ENCODE measurements at places on chromosomes 1 and 21.

- no peak for DNase-seq
Observed at GRCh38 chr1:61051443-61051718, 31.0 kb upstream of the NFIA start.

- no peak for DNase-seq
Observed at GRCh38 chr1:176379626-176380339, 83.2 kb upstream of the PAPPA2 start.

GRCh38 chr1:180092931-180093650 is 61.6 kb upstream of the QSOX1 start:
- no peak for DNase-seq

DNA sequence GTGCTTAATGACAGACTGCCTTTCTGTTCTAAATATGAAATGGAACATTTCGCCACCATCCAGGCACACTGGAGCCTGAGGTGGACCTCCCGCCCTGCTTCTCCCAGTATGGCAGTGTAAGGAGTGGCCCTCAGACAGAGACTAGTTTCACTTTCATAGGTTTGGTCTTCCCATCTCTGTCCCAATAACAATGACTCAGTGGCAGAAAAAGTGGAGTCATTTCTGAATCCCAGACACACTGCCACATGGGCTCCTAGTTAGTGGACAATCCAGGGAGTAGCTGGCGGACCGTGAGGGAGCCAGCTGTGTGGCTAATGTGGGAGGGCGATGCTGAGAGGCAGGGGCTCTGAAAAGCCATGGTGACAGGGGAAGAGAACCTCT is 95.6 kb upstream of the TSPAN2 start:
- DNase-seq = no peak

DNA sequence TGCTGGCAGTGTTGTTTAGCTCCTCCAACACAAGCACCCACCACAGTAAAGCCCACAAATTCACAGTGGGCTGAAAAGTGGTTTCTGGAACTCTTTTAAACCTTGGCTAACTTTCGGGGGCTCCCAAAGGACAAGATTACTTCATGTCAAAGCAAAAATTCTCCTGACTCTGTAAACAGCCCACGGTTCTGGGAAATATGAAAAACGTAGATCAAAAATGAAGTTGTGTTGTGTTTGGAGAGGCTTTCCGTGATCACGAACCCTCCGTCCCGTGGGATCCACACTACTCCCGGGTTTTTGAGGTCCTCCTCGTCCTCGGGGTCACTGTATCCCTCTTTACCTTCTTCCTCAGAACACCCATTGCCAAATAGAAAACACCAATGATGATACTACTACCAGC is 159.0 kb upstream of the RUNX1 start:
- no peak for DNase-seq

GRCh38 chr1:72322910-72323309 is 40.6 kb upstream of the NEGR1 start:
- DNase-seq = no peak

DNA sequence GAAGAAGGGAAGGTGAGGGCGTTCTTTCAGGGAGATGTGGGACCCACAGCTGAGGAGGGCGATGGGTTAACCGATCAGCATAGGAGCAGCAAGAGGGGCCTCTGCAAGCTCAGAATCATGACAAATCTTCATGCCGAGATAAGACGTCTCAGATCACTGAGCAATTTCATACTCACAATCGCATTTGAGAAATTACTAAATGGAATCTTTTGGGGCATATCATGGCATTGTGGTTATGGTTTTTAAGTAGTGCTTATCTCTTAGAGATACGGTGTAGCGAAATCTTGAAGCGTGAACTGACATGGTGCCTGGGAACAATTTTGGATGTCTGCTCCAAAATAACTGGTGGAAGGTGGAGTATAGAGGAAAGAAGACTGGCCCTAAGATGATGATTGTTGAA is 6.2 kb downstream of the TNNT2 start:
- DNase-seq = no peak

GRCh38 chr1:206908038-206908437 is 10.8 kb downstream of the IL24 start:
- no peak for DNase-seq

DNA sequence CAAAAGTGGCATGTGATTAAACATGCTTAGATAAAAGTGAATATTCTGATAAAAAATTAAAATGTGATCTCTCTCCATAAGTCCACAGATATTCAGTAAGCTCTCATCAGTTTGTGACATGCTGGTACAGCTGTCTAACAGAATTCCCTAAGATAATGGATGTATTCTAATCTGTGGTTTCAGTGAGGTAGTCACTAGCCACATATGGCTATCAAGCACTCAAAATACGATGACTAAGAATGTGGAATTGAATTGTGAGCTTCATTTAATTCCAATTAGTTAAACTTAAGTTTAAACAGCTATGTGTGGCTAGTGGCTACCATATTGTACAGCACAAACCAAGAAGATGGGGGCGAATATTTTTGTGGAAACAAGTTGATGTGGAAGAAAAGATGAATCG is 4.1 kb upstream of the REG4 start:
- DNase-seq = no peak

DNA sequence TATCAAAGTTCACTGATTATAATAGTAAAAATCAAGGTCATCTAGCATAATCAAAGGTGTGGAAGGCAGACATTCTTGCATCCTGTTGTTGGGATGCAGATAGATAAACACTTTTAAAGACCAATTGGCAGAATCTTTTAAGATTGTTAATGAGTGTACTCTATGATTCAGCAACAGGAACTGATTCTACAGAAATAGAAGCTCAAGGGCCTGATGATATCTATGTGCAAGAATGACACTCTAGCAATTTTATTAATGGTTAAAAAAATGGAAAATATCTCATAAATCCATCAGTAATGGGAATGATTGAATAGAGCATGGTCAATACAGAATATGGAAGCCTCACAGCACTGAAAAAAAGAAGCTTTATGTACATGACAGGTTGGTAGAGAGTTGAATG is 2.2 kb upstream of the ATP1A4 start:
- DNase-seq = no peak

DNA sequence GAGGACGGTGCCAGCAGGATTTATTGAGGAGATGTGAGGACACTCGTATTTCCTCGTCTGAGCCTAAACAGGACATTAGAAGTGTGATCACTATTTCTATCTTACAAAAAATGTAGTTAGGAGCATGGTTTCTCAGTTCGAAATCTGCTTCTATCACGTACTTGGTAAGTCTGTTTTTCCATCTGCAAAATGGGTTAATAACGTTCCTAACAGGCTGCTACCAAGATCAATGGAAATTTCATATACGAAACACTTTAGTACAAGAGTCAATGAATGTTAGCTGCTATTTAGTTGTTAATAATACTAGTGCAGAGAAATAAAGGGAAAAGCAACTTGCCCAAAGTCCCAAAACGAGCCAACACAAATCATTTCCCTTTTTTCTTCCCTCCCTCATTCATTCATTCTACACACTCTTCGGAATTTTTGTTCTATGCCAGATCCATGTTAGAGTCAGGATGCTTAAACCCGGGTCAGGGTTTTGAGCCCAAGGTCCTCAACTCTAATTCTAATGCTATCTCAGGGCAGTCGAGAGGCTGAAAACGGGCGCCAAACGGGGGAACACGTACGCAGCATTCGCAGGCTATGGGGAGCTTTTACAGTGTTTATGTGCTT is 608 bp downstream of the SNRNP40 start:
- no peak for DNase-seq

- DNase-seq = no peak
Observed at GRCh38 chr21:43626390-43626789, 32.9 kb downstream of the HSF2BP start.

DNA sequence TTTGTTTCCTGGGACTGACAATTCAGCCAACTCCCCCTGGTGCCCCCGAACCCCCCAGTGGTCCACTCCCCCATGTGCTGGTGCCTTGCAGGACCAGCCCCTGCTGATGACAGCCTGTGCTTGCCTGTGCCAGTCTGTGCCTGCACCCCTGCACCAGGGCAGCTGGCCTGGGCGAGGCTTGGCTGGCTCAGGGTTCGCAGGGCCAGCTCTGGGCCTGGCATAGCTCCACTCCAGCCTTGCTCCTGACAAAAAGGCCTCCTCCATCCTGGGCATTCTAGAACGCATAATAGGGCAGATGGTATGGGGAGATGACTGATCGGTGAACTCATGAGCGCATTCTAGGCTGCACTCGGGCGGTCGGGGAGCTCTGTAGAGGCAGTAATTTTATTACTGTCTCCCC is 5.4 kb downstream of the CNTN2 start:
- DNase-seq = no peak

GRCh38 chr1:87953732-87954344 is 625.2 kb downstream of the LMO4 start:
- DNase-seq = peak; percentile 42

DNA sequence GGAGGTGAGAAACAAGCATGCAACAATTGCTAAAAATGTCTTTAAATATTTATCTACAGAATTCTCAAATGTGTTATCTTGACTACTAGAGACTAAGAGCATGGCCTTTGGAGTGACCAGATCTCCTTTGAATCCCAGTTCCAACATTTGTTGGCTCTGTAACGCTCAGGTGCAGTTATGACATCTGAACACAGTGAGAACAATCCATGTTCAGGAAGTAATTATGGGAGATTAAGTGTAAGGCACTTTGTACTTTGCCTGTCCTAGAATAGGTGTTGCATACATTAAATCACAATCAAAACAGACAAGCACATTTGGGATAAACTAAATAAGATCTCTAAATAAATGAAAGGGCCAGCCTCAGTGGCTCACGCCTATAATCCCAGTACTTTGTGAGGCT is 454.5 kb downstream of the SMYD3 start:
- no peak for DNase-seq

DNA sequence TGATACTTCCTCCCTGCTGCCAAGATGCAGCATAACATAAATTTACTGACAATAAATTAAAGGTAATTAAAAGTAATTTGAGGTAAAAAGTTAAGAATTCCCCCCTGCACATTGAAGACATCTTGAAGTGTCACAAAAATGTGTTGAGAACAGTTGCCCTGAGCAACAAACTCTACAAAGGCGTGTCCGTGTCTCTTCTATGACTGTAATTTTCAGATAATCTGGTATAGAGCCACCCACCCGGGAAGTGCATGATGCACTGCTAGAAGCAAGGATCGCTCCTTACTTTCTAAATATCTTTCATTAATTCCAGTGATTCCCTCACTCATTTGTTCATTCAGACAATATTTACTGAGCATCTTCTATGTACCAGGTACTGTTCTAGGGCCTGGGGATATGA is 11.0 kb upstream of the CASQ1 start:
- no peak for DNase-seq

DNA sequence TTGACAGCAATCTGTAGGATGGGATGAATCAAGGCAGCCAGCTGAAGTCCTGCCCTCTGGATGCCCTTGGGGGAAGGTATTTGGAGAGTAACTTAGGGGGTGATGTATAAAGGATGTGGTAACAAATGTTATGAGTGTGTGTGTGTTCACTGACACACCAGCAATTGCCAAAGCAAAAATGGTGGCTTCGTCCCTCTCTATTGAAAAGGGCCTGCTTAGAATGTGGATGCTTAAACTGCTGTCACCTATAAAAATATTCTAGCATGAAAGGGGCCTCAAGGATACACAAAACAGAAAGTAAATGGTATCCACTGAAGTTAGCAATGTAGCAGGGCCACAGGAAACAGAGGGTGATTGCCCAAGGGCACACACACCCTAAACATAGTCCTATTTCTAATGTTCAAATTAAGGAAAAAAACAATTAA is 15.1 kb upstream of the AIM2 start:
- no peak for DNase-seq

DNA sequence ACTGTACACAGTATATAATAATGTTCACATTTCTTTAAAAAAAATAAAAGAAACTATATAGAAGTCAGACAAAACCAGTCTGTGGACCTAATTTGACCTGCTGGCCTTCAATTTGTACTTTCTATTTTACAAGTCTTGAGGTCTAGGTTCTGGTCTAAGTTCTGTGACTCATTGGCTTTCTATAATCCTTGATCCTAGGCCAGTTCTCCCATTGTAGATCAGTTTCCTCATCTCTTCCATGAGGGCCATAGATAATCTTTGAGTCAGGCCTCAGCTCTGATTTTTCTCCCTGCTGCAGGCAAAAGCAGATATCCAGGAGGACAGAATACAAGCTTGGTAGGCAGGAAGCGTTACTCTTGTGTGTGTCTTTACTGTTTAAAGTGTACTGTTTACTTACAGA is 603.7 kb upstream of the CAMK1G start:
- DNase-seq = no peak

DNA sequence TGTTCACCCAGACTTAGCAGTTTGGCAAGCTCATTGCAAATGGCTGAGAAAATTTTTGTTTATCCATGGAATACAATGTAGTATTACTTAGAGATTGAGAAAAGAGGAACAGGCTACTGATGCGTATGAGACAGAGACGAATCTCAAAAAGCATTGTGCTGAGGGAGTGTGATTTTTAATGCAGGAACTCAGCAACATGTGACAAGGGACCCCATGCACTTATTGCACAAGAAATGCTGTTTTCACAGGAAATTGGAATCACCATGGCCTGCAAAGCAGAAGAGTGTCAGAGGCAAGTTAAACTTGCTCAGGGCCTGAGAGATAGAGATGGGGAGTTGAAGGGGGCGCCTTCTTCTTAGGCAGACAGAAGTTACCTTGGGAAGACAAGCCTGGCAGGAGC is 32.6 kb upstream of the TLR5 start:
- DNase-seq = no peak

DNA sequence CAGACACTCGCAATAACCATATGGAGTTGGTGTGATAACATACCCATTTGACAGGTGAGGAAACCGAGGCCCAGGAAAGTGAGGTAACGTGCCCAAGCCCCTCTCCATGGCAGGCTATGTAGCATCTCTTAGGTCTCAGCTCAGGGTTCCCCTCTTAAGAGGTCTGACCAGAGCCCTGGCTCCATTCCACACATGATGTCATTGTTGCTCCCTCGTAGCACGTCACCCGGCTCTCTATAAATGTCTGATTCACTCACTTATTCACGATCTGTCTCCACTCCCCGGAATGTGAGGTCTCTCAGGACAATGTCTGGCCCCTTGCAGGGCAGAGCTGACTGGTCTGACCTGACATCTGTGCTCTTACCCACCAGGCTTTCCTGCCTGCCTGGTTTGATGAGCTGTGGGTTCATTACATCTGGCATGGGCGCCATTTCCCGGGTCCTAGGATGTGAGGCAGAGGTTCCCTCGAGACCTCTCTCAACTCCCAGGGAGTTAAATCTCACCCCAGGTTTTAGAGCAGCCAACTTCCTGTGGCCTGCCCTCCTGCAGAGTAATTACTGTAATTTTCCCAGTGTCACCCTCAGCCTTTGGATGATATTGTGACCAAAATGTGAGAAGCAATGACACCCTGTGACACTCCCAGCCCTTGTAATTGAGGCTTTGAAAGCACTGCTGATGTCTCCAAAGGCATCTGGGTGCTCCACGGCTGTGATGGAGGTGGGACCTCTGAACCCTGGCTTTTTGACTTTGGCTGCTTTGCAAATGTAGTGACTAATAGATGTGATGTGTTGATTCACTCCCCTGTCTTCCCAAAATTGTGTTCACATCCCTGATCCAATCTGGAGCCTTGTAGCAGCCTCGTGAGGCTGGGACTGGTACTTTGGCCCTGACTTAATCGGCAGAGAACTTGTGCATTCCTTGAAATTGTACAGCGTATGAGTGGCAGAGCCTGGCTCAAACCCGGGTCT is 10.6 kb downstream of the ACTL8 start:
- DNase-seq = no peak

Data from iPS DF 19.7 (cell line).